Activated CD4-positive, alpha-beta memory T cell treated with anti-CD3 and anti-CD28 coated beads, Interleukin-2, amount 10 ng/mL, durations not matched to agents 7 days and 5 days (primary cell): ENCODE measurements at places on chromosomes 7 and 10.
A peak's percentile ranks its signal among the peaks of the same experiment; 100 is the strongest.

GRCh38 chr10:105041956-105042355 lies 400.9 kb downstream of the SORCS3 start:
- DNase-seq: no peak

- peak; percentile 83 for DNase-seq
Observed at GRCh38 chr10:132446661-132447445, 49.9 kb downstream of the PWWP2B start.

DNA sequence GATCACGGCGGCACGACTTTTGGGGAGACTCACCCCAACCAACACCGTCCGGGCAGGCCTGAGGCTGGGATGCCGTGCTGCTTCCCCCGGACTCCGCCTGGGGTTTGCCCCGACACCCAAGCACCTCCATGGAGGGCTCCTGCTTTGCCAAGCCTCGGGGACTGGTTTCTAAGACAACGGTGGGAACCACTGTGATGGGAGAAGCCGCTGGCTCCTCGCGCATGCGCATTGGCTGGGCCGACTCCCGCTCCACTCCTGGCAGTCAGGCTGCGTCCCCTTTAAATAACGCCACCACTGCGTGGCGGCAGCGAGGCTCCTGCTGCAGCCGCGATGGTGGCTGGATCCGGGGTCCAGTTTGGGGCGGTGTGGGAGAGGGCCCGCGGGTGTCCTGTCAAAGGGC lies 201.0 kb downstream of the ZNF716 start:
- no peak for DNase-seq

- no peak for DNase-seq
Observed at GRCh38 chr7:22302951-22303423, 54.0 kb downstream of the RAPGEF5 start.

- DNase-seq: no peak
Observed at GRCh38 chr7:27647046-27647445, 15.6 kb downstream of the HIBADH start.

- no peak for DNase-seq
Observed at GRCh38 chr10:49205206-49205605, 17.0 kb upstream of the TMEM273 start.

GRCh38 chr7:50534690-50535290 lies 30.4 kb downstream of the DDC start:
- DNase-seq: no peak

GRCh38 chr10:49407151-49407550 lies 11.3 kb upstream of the DRGX start:
- DNase-seq: no peak

DNA sequence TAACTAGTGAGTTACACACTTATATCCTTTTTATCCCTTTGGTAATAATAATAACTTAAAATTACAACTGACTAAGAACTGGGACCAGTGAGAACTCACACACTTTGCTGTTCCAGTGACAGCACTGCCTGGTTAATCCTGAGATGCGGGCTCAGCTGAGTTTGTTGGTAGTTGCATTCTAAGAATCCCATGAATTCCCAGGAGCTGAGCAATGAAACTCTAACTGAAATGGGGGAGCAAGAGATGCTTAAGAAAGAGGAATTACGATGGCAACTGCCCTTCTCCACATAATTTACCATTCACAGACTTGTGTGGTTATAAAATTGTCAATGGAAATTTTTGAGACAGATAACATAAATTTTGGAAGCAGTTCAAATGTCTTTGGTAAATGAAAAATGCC lies 659.4 kb downstream of the MAGI2 start:
- no peak for DNase-seq

GRCh38 chr10:117375360-117376178 lies at the start of gene PDZD8:
PDZD8 (minus strand) TSS chr10:117375440; CDS start chr10:117375227, 213 bp downstream.
- peak; percentile 89 for DNase-seq

DNA sequence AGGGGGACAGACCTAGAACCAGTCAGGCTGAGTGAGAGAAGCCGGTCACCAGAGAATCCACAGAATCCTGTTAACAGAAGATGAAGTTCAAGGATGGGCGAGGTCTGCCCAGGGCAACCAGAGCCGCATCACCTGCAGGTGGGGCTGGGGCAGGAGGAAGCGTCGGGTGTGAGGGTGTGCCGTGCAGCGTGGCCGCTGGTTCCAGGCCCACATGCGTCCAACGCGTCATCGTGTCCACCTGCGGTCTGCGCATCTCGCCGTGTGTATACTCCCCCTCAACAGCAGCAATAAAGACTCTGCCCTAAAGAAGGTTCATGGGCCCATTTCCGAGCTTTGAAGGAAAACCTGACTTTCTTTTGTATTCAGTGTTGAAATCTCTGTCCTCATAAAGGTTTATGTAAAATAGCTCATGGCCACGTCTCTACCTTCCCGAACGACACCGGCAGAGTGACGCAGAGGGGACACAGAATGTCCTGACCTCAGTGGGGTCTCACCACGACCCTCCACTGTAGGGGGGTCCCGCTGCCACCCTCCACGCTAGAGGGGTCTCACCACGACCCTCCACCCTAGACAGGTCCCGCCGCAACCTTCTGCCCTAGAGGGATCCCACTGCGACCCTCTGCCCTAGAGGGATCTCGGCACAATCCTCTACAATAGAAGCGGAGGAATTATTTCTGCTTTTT lies 446.9 kb downstream of the PTPRN2 start:
- DNase-seq: no peak

DNA sequence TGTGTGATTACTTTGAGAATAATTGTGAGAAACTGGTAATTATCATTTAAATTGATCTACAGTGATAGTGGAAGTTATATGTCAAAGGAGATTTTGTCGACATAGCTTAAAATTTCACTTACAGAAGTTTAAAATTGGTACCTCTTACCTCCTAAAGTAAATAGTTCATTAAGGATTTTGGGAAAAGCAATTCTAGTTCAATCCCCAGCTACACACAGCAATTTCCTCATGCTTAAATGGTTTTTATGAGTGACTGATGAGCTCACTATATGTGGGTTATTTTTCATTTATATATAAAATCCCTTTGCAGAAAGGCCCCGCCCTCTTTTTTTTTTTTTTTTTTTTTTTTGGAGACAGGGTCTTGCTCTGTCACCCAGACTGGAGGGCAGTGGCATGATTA lies 12.7 kb downstream of the KMT2E start:
- DNase-seq: no peak

DNA sequence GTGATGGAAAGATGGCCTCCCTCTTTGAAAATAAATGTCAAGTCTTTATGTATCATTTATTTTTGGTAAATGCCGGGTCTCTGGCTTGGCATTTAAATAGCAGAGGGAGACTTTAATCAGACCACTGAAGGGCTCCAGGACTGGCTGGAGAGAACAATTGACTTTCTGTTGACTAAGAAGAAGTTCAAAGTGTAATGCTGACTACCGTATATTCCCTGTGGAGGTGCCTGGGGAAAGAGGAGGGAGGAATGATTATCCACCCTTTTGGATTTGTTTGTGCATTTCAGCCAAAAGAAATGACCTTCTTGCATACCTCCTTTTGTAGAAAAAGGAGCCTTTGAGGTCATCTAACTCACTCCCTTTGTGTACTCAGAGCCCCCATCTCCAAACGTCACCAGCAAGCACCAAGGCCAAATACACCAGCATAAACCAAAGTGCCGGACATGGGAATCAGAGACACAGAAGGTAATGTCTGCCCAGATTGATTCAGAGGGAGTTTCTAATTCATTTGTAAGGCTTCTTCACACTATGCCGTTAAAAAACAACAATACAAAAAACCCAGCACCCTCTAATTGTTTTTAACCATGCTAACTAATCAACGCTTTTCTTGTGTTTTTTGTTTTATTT lies 75.2 kb downstream of the PRLHR start:
- DNase-seq: no peak

- DNase-seq: no peak
Observed at GRCh38 chr7:92782236-92782635, 54.1 kb downstream of the CDK6 start.

GRCh38 chr7:99614495-99614894 lies 2.3 kb upstream of the ZSCAN25 start:
- DNase-seq: no peak

- DNase-seq: no peak
Observed at GRCh38 chr10:30759423-30759822, 129.9 kb upstream of the LYZL2 start.

DNA sequence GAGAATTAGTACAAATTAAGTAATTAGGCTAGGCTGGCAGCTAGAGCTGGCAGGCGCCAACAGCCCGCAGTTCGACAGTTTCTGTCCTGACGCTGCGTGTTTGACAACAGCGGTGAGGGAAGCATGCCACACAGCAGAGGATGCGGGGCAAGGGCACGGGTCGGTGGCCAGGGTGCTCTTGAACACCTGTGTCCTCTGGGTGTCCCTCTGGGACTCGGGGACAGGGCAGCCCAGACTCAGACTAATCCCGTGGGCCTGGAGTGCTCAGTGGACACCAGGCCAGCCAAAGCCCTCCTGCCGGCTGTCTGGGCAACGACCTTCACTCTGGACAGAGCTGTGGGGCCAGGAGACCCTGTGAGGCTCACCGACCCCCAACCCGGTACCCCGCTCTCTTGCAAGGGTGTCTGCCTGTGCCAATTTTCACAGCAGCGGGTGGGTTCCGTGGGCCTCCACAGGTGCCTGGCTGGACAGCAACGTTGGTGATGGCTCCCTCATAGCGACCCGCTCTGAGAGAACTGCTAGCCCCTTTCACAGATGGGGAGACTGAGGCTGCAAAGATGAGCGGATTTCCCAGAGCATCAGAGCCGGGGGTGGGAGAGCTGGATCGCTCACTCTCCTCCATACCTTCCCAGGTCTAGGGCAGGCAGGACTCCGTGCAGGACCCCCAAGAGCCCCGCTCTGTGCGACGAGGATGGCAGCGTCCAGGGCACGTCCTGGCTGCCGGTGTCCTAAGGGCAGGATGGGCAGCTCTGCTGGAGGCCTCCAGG lies 48.5 kb downstream of the FOXL3 start:
- no peak for DNase-seq

DNA sequence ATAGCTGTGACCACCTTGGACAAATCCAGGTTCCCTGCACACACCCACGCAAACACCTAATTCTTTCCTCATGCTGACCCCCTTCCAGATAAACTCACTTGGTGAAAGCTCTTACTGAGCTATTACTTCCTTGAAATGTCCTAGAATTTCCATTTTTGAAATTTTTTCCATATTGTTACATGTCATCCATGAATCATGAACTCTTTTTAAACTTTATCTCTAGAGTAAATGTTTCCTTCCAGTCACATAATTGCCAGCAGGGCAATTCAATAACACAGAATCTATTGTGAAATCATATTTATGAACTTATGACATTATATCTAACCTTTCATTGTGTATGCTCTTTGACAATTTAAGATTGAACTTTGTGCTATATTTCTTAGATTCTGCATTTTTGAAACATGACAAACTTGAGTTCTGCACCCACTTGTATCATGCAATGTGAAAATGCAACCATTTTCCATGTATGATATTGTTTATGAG lies 26.8 kb upstream of the FGL2 start:
- no peak for DNase-seq

- no peak for DNase-seq
Observed at GRCh38 chr7:21346297-21346696, 81.6 kb upstream of the SP4 start.

- DNase-seq: no peak
Observed at GRCh38 chr10:81848514-81848913, 26.5 kb upstream of the NRG3 start.

- no peak for DNase-seq
Observed at GRCh38 chr7:127683776-127684681, 32.0 kb downstream of the SND1 start.

DNA sequence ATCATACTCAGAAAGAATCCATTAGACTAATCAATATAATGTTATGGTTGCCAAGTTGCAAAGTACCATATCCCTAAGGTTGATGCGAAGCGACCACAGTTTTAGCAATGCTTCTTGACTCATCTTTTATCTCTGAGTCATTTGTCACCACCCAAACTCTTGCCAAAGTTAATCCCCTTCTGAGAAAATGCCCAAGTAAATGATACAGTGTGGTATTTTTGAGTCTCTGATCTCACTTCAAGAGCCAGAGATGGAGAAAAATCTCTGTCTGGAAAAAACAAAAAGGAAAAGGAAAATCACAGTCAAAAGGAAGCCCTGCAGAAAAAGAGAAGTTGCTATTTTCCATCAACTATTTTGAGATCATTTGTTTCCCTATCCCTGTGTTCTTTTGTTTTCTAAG lies 26.7 kb upstream of the OTUD1 start:
- DNase-seq: peak; percentile 19

GRCh38 chr10:38007991-38008390 lies 2.5 kb upstream of the ZNF33A start:
- DNase-seq: no peak

DNA sequence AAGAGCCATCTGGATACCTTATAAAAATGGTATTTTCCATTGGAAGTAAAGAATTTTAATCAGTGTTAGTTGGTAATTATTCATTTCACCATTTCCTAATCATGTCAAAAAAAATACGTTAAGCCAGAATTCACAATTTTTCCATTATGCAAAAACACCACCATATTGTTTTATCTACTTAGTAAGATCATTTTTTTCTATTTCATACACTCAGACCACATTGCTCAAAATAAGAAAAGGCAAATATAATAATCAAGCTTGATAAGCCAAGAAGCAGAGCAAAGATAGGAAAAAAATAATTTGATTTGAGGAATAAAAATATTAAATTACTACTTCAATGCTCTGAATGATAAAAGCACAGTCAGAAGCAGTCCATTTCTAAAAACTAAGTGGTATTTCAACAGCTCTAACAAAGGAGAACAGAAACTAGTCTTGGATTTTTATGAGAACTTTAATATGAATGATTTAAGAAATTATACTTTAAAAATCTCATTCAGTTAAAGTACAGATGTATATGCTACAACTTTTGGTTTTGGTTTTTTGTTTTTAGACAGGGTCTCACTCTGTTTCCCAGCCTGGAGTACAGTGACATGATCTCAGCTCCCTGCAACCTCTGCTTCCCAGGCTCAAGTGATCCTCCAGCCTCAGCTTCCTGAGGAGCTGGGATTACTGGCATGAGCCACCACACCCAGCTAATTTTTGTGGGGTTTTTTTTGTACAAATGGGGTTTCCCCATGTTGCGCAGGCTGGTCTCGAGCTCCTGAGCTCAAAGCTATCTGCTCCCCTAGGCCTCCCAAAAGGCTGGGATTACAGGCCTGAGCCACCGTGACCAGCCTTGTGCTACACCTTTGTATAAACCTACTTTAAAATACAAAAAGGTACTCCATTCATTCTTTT lies 46.6 kb downstream of the LRRN3 start:
- DNase-seq: peak; percentile 22

DNA sequence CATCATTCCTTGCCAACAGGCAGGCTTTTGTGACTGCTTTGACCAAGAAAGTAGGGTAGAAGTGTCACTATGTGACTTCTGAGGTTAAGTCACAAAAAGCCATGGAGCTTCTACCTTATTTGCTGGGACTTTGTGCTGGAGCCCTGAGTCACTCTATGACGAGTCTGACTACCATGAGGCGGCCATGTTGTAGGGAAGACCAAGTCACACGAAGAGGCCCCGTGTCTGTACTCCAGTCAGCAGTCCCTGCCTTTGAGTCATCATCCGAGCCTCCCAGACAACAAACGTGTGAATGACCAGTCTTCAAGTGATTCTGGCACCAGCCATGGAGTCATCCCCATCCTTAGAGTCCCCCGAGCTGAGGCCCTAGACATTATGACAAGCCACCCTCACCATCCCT lies 3.5 kb upstream of the MYL10 start:
- DNase-seq: no peak
